ENCODE measurements at places on chromosomes 16 and 17.

- DNase-seq = peak; percentile 23
These were observed 173.4 kb upstream of the CIBAR2 start for GRCh38 chr16:85285681-85286065.

- peak; percentile 93 for DNase-seq
These were observed 859.1 kb upstream of the GOT2 start for GRCh38 chr16:59593194-59593661.

DNA sequence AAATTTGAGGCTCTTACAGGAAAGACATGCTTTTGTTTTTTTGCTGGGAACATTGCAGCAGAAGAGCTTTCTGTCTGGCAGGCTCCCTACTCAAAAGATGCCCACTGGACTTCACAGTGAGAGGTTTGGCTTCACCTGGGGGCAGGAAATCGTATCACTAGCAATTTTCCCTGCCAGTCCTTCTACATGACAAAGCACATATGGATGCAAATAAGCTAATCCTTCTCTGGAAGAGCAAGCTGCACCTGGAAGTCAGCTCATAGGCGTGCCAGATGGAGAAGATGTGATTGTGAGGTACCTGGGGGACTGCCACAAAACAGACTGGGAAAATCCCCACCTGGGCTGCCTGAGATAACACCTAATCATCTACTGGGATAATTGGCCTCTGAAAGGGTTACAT is 195.0 kb upstream of the CPHXL start:
- DNase-seq = no peak

GRCh38 chr17:40522961-40523310 is 21.5 kb upstream of the TNS4 start:
- no peak for DNase-seq

GRCh38 chr17:77929871-77930436 is 28.5 kb upstream of the TNRC6C start:
- DNase-seq = no peak

Measured in EH (cell line).